ENCODE measurements at places on chromosomes 5 and 9.

DNA sequence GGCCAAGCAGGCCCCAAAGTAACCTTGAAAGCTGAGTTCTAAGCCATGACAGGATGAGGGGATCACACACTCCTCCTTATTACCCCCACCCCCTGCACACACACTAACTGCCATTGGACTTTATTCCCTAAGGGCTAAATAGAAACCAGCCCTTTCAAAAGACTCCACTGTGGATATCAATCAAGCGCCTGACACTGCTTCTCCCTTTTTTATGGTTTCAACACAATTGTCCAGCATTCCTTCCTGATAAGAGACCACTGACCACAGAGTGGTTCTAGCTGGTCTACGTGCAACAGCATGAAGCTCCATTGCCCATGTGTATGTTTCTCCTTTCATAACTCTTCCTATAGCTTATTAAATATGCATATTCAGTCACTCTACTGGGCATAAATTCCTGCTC, 34.7 kb downstream of the PAEP start:
- no peak for DNase-seq

DNA sequence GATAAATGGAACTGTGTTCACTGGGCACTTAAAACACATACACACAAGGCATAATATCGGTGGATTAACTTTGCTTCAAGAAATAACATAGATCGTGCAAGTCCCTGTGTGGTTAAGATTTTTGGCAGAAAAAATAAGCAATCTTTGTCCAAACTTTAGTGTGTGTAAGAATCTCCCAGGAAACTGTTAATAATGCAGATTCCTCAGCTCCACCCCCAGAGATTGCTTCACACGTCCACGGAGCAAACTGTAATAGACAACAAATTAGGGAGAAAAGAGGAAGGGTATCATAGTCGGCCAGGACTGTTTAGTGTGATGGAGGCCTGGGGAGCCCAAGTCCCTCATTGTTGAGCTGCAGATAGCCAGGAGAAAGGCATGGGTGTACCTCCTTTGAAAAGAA, 84.8 kb downstream of the PJA2 start:
- DNase-seq: no peak

- DNase-seq: no peak
Measured at GRCh38 chr9:80615964-80616363, 1044.2 kb downstream of the TLE4 start.

DNA sequence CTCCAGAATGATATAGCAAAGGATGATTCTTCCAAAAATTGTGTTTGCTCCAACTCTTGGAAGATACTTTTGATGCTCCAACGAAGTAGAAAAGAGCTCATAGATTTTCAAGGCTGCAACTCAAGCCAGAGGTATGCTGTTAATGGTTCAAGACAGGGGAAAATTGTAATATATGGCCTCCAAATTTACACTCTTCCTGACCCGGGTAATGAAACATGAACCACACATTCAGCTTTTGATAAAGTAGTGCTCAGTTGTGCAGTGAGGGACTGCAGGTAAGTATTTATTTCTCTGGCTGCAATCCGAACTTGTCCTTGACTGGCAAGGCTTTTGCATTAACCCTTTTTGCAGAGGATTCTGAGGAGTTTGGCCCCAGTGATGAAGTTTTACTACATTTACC, 446.4 kb downstream of the RASEF start:
- no peak for DNase-seq

- no peak for DNase-seq
Measured at GRCh38 chr9:70495514-70495913, 81.1 kb upstream of the KLF9 start.

DNA sequence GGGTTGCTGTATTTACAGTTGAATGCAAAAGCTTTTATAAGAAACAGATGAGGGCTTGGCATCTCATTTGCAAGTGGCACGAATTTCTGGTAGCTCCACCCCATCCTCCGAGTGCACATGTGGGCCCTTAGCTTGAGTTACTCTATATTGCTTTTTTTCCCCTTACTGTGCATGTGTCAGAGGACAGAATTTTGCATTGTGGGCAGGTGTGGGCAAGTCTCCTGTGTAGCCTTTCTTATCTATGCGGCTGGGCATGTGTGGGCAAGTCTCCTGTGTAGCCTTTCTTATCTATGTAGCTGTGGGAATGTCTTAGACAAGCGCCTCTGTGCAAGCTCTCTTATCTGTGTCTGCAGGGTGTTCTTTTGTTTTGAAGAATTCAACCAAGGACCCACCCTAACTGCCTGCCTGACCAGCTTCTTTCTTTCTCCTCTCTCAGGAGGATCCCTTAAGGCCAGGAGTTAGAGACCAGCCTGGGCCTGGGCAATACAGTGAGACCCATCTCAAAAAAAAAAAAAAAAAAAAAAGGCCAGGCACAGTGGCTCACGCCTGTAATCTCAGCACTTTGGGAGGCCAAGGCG, 34.1 kb upstream of the SIL1 start:
- no peak for DNase-seq

- no peak for DNase-seq
Measured at GRCh38 chr5:141858079-141858765, 20.0 kb downstream of the PCDH1 start.

GRCh38 chr5:149857499-149857898, 87.1 kb downstream of the PDE6A start:
- no peak for DNase-seq

DNA sequence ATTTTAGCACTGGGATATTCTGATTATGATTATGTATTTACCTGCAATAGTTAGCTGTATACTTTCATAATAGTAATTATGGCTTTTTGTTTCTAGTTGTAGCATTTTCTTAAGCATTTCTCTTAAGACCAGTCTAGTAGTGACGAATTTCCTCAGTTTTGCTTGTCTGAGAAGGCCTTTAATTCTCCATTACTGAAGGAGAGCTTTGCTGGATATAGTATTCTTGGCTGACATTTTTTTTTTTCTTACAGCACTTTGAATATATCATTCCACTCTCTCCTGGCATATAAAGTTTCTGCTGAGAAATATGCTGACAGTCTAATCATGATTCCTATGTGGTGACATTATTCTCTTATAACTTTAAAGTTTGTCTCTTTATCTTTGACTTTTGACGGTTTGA, 181.1 kb upstream of the DMRTA1 start:
- DNase-seq: no peak

GRCh38 chr5:126965061-126965475, 65.3 kb downstream of the MARCHF3 start:
- DNase-seq: no peak

- no peak for DNase-seq
Measured at GRCh38 chr5:15711892-15712291, 211.9 kb downstream of the FBXL7 start.

- no peak for DNase-seq
Measured at GRCh38 chr5:158974775-158975174, 124.9 kb downstream of the EBF1 start.

- no peak for DNase-seq
Measured at GRCh38 chr5:15209053-15209762, 290.8 kb upstream of the FBXL7 start.

- DNase-seq: no peak
Measured at GRCh38 chr5:134938030-134938429, 29.7 kb upstream of the CATSPER3 start.

DNA sequence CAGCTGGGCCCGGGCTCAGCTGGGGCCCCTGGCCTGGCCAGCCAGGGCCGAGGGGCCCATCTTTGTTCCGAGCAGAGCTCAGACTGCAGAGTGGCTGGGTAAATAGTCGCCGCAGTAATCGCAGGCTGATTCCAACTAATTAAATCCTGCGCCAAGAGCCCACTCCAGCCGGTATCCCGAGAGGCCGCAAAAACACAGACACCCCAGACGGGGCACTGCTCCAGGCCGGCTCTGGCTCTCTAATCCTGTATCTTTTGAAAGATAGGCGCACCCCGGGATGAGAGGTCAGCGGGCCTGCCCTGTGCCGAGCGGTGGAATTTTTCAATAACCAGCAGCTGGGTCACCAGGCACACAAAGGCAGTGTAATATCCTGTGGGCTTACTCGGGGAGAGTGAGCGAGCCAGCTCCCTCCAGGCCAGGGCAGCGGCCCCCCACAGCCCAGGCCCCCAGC, 57.7 kb downstream of the LMX1B start:
- no peak for DNase-seq

- no peak for DNase-seq
Measured at GRCh38 chr9:33800886-33801285, 5.5 kb downstream of the PRSS3 start.

DNA sequence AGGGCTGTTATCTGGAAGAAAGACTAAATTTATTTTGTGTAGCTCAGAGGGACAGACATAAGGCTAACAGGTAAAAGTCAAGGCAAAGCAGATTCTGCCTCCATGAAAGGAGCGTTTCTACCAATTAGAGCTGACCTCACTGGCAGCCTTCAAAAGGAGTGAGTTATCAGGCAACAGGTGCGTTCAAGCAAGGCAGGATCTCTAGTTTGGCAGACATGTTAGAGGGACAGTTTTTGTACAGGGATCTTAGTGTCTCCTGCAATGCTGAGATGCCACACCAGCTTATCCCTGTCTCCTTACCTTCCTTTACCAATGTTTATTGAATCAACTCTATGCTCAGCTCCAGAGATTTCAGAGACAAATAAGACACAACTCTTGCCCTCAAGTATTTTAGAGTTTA, 73.8 kb downstream of the NRG2 start:
- no peak for DNase-seq

DNA sequence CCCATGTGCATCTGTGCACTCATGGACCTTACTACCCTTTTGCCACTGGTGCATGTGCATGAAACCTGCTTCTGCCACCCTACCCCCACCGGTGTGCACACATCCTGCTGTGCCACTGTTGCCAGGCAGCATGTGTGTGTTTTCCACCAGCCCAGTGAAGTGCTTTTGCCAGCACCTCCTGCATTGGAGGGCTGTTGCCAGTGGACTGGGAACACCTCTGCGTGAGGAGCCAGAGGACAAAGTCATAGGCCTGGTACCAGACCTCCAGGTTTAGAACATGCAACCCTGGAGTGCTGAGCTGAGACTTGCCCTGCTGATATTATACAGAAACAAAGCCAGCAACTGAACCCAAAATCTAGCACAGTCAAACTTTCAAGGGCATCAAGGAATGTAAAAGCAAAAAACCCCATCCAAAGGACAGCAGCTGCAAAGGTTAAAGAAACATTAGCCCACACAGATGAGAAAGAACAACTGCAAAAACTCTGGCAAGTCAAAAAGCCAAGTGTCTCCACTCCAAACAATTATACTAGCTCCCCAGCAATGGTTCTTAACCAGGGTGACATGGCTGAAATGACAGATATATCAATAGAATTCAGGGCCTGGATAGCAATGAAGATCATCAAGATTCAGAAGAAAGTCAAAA, 70.6 kb upstream of the PTPN3 start:
- DNase-seq: no peak

DNA sequence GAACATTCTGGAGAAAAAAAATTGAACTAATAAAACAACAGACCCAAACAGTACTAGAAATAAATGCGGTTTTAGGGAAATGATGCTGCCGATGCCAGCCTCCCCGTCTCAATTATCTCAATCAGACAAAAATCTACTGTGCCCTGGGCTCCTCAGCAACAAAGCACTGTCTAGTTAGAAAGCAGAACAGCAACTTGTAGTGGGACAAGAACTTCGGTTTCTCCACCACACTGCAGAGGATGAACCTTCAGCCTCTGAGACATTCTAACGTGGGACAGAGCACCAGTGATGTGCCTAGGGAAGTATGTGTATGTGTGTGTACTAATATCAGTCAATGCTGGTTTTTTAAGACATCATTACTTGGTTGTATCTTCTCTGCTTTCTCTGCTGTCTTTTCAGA, 11.1 kb upstream of the CAST start:
- no peak for DNase-seq

GRCh38 chr5:54205453-54205852, 104.9 kb downstream of the ARL15 start:
- no peak for DNase-seq

GRCh38 chr5:50320131-50320749, 120.8 kb downstream of the EMB start:
- no peak for DNase-seq

- DNase-seq: no peak
Measured at GRCh38 chr9:93636172-93636661, 59.8 kb downstream of the PHF2 start.

GRCh38 chr5:144368556-144368955, 197.9 kb downstream of the KCTD16 start:
- DNase-seq: no peak

GRCh38 chr5:3854188-3854821, 258.7 kb downstream of the IRX1 start:
- no peak for DNase-seq

DNA sequence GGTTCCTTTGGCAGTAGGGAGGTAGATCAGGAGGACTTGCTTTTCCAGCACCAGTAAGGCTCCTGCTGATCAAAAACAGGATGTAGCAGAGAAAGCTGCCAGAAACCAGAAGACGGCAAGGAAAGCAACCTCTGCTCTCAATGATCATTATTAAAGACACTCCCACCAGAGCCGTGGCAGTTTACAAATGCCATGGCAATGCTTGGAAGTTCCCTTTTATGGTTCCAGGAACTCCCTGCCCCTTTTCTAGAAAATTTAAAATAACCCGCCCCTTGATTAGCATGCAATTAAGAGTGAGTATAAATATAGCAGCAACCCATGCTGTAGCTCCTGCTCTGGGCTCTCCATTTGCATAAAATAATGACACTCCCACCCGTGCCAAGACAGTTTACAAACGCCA, 16.1 kb downstream of the EQTN start:
- no peak for DNase-seq

- no peak for DNase-seq
Measured at GRCh38 chr5:18576586-18576985, 942.3 kb downstream of the TAF11L14 start.

DNA sequence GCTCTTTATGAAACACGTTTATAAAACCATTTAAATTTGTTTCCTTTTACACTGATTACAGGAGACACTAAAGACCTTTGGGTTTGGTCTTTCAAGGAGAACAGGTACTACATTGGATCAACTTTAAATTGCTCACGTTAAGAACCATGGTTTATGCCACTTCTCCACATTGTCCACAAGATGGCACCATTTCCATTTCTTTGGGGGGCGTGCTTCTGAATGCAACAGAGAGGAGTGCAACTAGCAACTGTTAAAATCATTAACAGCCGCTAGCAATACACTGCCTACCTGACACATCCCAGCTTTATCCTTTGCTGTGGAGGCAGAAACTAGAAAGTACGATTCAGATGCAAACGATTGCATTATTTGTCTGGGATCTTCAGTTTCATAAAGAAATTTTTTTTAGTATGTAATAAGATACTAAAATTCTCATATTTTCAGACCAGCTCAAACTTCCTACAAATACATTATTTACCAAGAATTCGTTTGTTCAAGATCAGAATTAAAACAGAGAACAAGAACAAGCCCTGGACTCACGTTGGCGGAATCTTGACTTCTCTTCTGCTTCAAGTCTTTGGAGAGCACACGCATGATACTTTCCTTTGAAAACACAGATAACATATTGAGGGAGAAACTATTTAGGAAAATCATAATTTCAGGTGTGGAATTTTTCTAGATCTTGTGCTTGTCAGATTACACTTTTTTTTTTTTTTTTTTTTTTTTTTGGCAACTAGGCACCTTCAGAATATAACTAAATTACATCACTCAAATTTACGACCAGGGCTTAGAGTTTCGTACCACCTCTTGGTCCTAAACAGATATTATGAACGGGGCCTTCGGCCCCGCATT, 702 bp downstream of the CDC20B start:
- DNase-seq: peak; percentile 20

All from NCI-H1417 treated with DMSO at 0.1 percent for 48 hours (cell line).